Esophagus squamous epithelium (tissue), 5 donors: ENCODE measurements at places on chromosomes 5 and 9. TPM values are rescaled to one million over a fixed set of nuclear protein-coding genes. Genes with fewer than 3 reads are reported as not detected.

Gene SLCO6A1
- not detected for total RNA-seq

Gene BARHL1
- not detected for total RNA-seq

Gene DBH
- total RNA-seq: not detected

Gene LCN1
- total RNA-seq: not detected

Gene C5orf63
- total RNA-seq: 5.1 TPM

- DNase-seq: no peak
These were observed 22.4 kb downstream of the TRIO start for GRCh38 chr5:14165375-14166106.

DNA sequence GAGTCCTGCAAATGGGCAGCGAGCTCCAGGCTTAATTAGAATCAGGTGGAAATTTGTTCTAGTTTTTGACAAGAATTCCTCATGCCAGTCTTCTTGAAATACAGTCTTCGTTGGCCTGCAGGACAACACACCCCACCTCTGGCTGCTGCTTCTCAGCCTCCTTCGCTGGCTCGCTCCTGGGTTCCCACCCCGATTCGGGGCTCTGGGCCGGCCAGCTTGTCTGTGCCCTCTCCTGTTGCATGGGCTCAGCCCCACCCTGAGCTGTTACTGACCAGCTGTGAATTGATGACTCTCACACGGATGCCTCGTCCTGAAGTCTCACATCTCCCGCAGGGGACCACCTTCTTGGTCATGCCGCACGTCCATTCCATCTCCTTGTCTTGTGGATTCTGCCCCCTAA lies 21.0 kb downstream of the PSD2 start:
- no peak for DNase-seq

DNA sequence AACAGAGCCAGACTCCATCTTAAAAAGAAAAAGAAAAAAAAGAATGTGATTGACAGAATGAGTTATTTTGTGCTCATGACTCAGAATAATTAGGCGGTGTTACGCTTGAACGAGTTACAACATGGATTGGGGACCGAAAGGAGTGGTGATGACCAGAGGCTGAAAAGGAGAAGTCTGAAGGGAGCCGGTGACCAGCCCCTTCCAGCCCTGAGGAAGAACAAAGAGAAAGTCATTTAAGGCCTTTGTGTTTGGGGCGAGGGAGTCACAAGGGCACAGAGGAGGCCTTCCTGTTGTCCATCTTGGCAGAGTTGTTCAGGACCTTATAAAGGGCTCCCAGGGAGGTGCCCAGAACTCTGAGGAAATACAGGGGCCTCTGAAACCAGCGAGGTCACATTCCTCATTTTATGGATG lies 131.6 kb downstream of the GOLPH3 start:
- DNase-seq: no peak

GRCh38 chr9:114656301-114656700 lies 1.3 kb downstream of the TEX53 start:
- DNase-seq: no peak

DNA sequence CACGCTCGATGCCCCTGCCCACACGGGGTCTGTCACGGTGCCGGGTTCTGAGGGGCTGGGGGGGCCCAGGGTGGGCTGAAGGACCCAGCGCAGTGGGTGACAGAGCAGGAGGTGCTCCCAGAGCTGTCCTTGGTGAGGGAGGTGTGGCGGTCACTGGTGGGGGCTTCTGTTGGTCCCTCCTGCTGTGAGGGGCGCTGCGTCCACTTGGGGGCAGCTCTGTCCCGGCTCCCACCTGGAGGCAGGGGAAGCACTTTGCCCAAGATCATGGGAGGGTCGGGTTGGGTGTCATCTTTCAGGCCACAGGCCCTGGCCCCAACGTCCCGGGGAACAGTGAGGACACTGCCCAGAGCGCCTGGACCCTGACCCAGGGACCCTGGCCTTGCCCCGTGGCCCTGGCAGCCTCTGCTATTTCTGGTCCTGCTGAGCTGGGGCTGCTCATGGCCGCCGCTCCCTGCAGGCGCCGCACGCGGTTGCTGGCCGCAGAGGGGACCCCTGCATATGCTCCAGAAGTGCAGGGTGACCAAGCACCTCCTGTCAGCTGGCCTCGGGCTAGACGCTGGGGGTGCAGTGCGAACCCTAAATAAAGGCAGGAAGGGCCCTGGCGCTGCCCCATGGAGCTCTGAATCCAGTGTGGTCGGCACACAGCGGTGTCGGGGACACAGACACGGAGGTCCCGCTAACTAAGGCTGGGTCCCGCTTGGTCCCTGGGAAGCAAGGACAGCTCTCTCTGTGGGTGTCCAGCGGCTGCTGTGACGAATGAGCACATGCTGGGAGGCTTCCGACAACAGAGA lies 11.6 kb upstream of the RNU6ATAC start:
- DNase-seq: no peak

DNA sequence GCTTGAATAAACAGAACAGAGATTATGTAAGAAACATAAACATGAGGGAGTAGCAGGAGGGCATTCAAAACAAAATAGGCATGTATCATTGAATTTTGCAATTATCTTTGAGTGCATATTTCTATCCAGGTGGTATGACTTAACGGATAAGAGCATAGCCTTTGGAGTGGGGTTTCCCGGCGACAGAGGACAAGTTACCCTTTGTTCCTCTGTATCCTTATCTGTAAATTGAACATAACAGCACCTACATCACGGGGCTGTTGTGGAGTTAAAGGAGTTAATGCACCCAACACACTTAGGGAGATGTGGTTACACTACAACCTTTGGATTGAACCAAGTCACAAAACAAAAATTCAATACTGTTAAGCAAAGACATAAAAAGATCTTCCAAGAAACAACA lies 314.6 kb upstream of the KIF2A start:
- no peak for DNase-seq

GRCh38 chr9:19155106-19155935 lies 28.0 kb upstream of the PLIN2 start:
- no peak for DNase-seq
